ENCODE measurements at places on chromosomes 4 and X.
A peak's percentile ranks its signal among the peaks of the same experiment; 100 is the strongest.

GRCh38 chr4:78040431-78040830 lies 16.7 kb upstream of the FRAS1 start:
- no peak for DNase-seq

GRCh38 chrX:108123591-108124366 lies 32.2 kb downstream of the ATG4A start:
- DNase-seq, result no peak

GRCh38 chrX:10184411-10184810 lies 27.6 kb downstream of the CLCN4 start:
- no peak for DNase-seq

- DNase-seq, result no peak
Observed at GRCh38 chrX:109974906-109975655, 27.8 kb upstream of the TMEM164 start.

DNA sequence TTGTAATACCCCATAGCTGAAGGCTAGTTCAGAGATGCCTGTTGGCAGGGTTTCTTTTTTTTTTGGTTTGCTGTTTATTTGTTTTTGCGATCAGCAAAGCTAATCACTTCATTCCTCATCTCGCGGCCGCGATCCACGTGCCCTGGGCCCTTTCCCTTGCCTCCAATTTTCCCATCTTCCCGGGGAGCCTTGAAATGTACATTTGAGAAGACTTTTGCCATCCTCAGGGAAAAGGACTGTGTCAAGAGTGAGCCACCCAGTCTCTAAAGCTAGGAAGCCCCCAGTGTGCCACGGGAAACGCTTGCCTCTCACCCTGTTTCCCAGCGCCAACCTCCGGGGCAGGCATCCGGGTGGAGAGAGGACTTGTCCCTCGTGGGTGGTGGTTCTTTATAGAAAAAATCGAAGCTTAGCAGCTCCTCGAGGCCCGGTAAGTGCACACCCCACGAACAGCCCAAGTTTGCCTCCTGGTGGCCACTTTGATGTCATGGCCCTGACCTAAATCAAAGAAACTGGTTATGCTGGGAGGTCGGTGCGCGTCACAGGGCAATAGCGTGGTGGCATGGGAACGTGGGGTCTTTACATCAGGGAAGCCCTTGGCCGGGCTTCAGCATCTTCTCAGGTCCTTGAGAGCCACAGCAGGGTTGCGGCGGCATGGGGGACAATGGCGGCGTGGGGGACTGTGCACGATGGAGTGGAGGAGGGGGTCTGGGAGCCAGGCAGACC lies 42.0 kb downstream of the MAP7D3 start:
- no peak for DNase-seq

- DNase-seq, result no peak
Observed at GRCh38 chr4:93478805-93479204, 349.7 kb upstream of the ATOH1 start.

DNA sequence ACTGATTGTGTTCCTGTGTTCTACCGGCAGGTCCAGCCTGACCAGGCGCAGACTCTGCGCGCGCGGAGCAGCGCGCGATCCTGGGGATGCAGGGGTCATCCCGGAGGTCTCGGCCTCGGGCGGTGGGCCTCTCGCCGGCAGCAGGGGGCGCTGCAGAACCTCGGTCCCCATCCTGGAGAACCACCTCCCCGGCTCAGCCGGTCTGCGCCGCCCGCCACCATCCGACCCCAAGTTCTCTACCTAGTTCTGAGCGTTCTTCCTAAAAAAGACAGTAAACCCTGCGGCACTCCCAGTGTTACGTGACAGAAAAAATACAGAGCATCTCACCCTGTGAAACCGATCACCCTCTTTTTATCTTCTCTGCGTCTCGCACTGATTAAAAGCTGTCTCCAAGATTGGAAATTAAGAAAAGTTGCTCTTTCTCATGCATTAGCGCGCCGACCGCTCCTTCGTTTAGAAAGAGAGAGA lies 1.6 kb downstream of the TRPC3 start:
- peak; percentile 37 for DNase-seq
